Nephron progenitor cell (in vitro differentiated cells): ENCODE measurements at places on chromosomes 4 and X.

DNA sequence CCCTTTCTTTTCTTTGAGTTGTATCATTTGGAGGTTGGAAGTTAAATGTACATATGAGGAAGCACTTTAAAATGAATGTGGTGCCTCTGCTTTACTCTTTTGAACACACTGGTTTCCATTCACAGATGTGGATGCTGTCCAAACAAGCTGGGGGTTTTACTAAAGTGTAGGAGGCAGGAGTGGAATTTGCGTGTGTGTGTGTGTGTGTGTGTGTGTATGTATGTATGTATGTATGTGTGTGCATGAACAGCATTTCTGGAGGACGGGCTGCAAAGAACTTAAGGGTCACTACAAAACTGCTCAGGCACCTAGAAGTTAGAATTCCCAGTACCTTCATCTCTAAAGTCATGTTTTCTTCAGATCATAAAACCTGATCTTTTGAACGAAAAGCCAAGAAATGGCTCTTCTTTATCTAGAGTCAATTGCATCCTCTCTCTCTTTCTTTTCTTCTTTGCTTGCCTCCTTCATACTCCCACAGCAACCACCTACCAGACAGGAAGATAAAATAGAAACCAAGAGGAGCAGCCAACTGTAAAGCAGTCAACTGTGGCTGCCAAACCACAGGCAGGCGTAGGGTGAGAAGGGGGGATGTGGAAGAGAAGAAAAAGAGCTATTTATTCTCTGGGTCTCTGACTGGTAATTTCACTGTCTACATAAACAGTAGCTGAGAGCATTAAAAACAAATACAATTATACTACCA, 177.0 kb upstream of the RASGEF1B start:
- DNase-seq: no peak

DNA sequence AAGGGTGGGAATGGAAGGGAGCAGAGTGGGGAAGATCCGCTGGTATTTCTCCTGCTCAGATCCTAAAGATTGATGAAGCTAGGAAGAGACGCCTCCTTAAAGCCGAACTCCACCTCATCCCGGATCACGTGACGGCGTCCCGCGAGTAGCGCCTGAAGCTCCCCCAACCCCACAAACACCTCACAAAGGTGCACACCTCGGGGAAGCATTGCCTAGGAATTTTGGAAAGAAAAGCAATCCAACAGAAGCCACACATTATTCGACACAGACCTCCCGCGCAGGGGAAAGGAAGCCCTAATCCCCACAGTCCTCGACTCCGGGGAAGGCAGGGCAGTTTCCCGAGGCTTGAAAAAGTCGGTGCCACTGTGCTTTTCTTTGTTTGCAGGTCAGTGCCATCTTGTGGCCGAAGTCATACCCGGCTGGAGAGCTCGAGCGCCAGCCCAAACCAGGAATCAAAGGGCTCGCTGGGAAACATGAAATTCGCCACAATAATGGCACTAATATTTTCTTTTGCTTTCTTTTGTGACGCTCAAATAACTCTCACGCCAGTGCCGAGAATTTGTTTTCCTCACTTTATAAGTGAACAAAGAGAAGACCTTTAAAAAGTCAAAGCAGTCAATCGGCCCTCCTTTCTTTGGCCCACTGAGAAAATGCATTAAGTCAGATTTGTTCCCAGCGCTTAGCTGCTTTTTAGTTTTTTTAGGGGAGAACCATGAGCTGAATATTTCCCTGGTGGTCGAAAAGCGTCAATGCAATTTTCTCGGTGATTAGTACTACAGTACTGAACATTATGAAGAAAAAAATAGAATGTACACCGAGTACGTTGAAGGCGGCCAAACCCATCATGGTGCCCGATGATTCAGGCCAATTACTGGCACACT, at the start of gene NPY1R:
Gene NPY1R, minus strand, starts transcription at position 71 of the 881 bp plus-strand sequence. CDS start 6,042 bp downstream, outside the sequence.
- DNase-seq: peak; percentile 73

GRCh38 chrX:29662759-29663503, 552.4 kb upstream of the MAGEB2 start:
- no peak for DNase-seq

DNA sequence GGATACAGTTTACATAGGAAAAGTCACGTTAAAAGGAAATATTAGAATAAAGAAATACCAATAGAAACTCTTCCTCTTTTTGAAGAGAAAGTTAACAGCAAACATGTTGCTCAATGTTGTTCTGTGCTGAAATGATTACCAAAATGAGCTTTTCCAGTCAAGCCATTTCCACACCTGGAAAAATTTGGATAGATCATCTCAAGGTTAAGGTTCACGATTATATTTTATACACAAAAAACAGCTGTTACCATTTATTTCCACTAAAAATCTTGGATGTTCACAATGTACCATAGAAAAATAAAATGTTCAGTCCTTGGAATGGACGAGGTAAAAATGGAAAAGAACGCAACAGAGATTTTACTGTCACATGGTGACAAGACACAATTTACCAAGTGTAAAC, 218.7 kb downstream of the SCFD2 start:
- no peak for DNase-seq

GRCh38 chr4:3830774-3831528, 64.8 kb downstream of the ADRA2C start:
- DNase-seq: no peak

DNA sequence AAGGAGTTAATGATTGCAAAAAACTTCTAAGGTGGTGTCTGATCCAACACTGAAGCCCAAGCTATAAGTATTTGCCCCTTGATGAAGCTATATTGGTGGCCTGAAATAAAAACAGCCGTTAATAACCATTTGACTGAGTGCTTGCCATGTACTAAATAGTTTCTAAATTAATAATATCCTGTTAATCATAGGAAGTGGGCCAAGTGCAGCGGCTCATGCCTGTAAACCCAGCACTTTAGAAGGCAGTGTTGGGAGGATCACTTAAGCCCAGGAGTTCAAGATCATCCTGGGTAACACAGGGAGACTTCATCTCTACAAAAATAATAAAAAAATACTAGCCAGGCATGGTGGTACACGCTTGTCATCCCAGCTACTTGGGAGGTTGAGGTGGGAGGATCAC, 8.3 kb downstream of the NDP start:
- DNase-seq: no peak

DNA sequence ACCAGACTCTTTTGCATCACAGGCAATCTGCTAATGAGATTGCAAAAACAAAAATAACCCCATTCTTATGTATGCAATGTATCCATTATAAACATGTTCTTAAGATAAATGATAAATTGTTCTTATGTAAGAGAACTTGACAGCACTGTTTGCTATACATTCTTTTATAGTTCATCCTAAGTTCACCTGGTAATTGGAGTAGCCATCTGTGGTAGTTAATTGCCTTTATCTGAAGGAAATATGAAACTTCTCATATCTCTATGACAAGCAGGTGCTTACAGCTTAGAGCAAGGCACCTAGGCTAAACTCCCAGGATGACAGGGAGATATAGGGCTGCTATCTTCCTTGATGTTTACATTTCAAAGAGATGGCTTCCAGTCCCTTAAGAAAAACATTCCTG, 21.3 kb upstream of the CLCN5 start:
- DNase-seq: no peak

GRCh38 chrX:40108959-40109287, 11.2 kb upstream of the BCOR start:
- peak; percentile 64 for DNase-seq

DNA sequence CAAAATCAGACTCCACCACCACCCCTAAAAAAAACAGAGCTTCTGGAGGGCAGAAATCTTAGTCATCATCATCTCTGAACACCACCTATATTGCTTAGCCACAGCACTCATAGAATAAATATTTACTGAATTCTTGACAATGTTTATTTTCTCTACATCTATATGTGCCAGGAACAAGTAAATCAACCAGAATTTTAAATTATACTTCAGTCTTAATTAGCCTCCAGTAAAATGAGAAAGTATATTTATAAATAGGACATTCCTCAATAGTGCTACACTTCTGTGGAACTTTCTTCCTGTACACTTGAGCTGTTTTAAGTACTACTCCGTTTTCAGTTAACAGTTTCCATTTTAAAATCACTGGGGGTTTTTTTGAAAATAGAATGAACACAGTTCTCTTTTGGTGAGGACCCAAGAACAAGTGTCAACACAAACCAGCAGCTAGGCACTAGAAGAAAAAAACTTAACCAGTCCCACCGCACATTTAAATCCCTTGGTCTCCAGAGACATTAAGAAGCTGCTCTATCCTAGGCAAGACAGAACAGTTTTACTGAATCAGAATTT, 25.5 kb downstream of the SMIM14 start:
- DNase-seq: no peak

DNA sequence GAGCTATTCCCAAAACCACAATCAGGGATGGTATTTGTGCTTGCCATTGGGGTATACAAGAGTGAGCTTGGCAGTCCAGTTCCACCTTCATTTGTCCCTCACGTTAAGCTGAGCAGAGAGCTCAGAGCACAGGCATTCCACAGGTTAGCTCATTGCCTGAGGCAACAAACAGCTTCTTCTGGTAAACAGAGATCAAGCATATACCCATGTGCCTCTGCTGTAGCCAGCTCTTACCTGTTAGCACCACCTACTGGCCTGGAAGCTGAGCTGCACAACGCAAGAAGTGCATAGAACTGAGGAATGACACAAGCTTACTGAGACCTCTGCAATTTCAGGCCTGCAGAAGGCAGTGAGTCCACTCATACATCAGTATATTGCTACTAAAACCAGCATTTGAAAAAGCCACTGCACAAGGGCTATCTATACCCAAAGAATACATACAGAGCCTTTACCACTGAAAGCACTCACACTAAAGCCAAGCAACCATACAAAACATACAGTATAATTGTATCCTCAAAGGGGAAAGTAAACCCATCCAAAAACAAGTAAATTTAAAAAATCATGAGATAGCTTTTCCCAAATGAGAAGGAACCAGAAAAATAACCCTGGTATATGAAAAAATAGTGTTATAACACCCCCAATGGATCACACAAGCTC, 258.3 kb upstream of the GABRA2 start:
- DNase-seq: peak; percentile 20

DNA sequence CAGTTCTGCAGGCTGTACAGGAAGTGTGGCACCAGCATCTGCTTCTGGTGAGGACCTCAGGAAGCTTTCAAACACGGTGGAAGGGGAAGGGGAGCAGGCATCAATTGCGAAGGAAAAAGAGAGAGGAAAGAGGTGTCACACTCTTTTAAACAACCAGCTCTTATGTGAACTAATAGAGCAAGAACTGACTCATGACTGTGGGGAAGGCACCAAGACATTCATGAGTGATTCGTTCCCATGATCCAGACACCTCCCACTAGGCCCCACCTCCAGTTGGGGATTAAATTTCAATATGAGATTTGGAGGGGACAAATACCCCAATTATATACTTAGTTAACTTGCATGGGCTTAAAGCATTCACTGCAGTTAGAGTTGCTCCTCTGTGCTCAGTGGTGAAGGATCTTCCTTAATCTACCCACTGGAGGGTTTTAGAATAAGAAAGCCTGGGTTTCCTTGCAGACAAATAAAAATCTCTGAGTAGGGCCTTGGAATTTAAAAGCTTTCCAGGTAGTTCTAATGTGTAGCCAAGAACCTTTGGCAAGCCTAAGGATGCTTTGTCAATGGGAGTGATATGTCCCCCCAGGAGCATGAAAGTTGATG, 60.0 kb downstream of the SYNPO2 start:
- no peak for DNase-seq

DNA sequence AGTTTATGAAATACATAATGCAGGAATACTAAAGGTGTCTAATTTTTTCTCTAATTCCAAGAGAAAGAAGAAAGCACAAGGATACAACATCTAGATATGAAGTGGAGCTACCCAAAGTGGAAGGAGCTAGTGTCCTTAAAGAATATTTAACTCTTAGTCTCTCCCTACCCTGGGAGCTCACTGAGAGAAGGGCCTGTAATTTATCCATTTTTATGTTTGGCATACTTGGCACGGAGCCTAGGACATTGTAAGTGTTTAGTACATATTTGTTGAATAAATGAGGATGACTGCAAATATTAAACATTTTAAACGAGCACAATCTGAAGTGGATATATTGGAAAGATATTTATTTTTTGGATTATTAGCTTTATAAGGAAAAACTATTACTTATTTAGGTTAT, 674.8 kb downstream of the IQCM start:
- DNase-seq: no peak

DNA sequence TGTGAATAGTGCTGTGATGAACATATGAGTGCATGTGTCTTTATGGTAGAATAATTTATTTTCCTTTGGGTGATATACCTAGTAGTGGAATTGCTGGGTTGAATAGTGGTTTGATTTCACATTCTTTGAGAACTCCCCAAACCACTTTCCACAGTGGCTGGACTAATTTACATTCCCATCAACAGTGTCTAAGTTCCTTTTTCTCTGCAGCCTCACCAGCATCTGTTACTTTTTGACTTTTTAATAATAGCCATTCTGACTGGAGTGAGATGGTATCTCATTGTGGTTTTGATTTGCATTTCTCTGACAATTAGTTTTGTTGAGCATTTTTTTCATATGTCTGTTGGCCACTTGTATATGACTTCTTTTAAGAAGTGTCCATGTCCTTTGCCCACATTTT, 29.1 kb downstream of the JADE3 start:
- no peak for DNase-seq

DNA sequence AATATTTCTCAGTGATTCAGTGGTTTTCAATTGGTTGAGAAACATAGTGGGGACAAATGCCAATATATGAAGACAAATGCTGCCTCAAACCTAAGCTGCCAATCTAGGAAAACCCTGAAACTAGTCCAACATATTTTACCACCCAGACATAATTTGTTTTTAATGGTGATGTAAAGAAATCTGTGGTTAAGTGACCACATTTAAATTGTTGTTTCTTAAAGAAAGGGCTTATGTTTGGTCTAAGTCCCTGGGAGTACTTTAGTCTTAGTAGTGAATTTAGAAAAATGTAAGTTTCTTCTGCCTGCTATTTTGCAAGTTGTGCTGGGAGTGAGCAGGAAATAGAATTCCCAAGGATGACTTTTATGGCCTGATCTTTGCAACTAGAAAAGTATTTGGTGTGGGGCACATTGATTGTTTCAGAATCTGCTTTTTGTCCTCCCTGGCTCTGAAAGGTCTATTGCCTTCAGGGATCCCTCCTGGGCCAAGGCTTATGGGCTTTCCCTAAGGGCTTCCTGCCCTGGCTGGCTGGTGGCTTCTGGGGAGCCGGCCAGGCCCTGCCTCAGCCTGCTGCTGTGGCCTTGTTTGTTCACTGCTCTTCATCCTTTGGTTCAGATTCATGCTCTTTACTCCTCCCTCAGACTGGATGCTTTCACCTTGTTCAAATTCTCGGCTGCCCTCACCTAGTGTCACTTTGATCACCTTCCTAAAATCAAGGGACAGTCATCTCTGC, 169.8 kb upstream of the JADE1 start:
- DNase-seq: no peak

GRCh38 chrX:45007598-45007997, 134.6 kb downstream of the KDM6A start:
- no peak for DNase-seq

DNA sequence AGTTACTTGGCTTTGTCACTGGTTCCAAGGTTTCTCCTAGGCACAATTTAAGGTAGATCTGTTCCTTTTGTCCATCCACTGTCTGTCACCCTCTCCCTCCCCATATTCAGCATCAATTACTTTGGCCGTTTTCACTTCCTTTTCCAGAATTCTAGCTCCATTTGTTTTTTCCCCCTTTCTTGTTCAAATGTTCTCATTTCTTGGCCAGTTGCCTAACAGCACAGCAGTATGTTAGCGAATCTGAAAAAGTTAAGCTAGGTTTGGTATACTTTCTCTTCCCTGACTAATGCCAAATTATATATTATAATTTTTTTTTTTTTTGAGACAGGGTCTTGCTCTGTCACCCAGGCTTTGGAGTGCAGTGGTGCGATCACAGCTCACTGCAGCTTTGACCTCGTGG, 409.1 kb upstream of the TEX13C start:
- no peak for DNase-seq
